H9 (cell line): ENCODE measurements at places on chromosomes 11 and 22. TPM values are rescaled to one million over a fixed set of nuclear protein-coding genes. Genes with fewer than 3 reads are reported as not detected.

DNA sequence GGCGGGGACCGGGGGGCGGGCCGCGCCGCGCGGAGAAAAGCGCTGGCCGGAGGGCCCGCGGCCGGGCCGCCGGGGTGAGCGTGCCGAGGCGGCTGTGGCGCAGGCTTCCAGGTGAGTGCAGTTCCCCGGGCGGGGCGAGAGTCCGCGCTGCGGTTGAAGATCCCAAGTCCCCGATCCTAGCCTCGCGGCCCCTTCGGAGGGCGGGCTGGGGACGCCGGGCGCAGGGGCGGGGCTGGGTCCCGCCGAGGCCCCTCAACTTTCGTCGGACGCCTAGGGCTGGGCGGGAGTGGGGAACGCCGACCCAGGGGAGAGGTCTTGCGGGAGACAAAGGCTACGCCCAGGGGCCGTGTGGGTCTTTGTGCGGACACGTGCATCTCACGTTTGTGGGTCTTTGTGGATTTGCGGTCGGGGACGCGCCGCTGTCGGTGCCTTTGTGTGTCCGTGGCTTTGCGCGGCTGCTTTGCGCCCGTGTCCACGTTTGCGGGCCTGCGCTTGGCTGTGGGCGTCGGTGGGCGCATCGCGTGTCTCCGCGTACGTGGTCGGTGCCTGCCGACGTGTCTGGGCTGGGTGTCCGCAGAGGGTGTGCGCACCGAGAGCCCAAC, at the start of gene TSKU:
Gene TSKU, plus strand, starts transcription at position 63 of the 602 bp plus-strand sequence. CDS start 12,261 bp downstream, outside the sequence.
- peaks cover 20% of the 10 kb centered on the region; the same call in 1 of the 2 replicates for H3K4me1 ChIP-seq
- H3K27me3 ChIP-seq = no peaks in the 10 kb centered on the region
- peak within 1 kb of the TSS; percentile 80 for H3K4me3 ChIP-seq
- no peak within 1 kb of the TSS for H3K27ac ChIP-seq
- peak; percentile 81 for DNase-seq

DNA sequence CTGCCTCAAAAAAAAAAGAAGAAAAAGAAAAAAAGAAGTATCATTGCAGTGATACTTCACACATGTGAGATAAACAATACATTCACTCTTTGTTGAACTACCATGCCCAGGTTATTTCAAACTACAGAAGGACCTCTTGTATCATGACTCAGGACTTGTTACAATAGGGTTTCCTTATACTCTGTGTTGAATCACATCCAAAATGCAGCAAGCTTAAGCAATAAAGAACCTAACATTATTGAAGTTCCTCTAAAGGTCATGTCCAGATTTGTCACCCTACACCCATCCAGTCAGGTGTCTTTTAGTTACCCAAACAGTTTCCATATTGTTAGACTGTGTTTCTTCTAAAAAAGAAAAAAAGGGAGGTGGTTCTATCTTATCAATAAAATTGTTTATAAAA, 26.9 kb upstream of the ALKBH3 start:
- H3K4me3 ChIP-seq = no peak overlapping the region
- no peaks in the 10 kb centered on the region for H3K4me1 ChIP-seq
- H3K36me3 ChIP-seq = peaks cover 23% of the 10 kb centered on the region
- no peaks in the 10 kb centered on the region for H3K27me3 ChIP-seq
- DNase-seq = no peak

DNA sequence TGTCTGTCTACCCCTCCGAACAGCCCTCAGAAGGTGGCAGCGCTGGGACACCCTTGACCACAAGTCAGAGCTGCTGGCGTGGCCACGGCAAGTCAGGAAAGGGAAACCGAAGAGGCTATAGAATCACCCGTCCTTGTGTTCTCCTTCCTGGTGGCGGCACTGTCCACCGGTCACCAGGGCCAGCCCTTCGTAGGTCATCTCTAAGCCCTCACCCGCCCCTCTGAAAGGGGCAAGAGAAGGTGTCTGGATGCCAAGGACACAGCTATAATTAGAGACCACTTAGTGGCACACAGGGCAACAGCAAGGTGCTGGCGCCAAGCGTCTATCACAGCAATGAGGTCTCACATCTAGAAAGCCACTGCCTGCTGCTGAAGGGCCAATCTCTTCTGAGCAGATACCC, 320.9 kb downstream of the SHANK2 start:
- H3K36me3 ChIP-seq = peaks cover 18% of the 10 kb centered on the region
- no peak overlapping the region for H3K4me3 ChIP-seq
- no peak for DNase-seq
- H3K4me1 ChIP-seq = no peaks in the 10 kb centered on the region; the same call in 1 of the 2 replicates

DNA sequence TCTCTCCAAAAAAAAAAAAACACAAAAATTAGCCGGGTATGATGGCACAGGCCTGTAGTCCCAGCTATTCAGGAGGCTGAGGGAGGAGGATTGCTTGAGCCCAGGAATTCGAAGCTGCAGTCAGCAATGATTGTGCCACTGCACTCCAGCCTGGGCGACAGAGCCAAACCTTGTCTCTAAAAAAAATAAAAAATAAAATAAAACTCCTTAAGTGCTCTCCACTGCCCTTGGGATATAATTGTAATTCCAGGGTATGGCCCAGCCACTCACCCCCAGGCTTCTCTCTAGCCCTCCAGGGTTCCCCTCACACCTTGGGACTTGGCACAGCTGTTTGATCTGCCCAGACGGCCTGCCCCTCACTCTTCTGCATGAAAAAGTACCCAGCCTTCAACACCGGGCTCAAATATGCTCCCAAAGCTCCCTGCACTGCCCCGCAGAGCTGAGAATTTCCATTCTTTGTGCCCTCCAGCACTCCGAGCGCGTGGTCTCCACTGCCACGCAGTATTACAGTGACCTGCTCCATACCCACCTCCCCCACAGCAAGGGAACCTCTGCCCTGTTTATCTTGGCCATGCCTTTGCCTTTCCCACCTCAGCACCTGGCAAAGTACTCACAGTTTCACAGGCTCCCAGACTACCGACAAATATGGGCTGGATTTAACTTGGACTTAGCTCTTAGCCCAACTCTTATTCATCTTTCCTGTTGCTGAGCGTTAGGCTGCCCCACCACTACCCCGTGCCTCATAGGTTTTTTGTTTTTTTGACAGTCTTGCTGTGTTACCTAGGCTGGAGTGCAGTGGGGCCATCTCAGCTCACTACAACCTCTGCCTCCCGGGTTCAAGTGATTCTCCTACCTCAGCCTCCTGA, 7.6 kb upstream of the FTH1 start:
- no peak overlapping the region for H3K4me3 ChIP-seq
- H3K27me3 ChIP-seq = no peaks in the 10 kb centered on the region
- H3K27ac ChIP-seq = no peak overlapping the region
- peaks cover 9% of the 10 kb centered on the region; the same call in 1 of the 2 replicates for H3K4me1 ChIP-seq
- no peak for DNase-seq

DNA sequence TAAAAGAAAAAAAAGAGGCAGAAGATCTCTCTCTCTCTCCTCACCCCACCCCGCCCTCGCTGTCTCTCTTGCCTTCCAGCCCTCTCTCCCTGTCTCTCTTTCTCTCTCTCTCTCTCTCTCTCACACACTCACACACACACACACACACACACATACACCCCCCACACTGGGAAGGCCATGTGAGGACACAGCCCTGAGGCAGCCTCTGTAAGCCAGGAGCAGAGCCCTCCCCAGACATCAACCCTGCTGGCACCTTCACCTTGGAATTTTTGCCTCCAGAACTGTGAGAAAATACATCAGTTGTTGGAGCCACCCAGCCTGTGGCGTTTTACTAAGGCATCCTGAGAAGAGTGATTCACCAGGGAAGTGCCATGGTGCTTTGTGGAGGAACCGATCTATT, 14.7 kb downstream of the APOL3 start:
- peaks cover 10% of the 10 kb centered on the region; the same call in 1 of the 2 replicates for H3K4me1 ChIP-seq
- H3K27me3 ChIP-seq = no peaks in the 10 kb centered on the region; the same call in 1 of the 2 replicates
- no peaks in the 10 kb centered on the region for H3K36me3 ChIP-seq
- no peak overlapping the region for H3K27ac ChIP-seq
- DNase-seq = no peak

GRCh38 chr11:18700375-18700774, 1.8 kb downstream of the TMEM86A start:
- H3K36me3 ChIP-seq = no peaks in the 10 kb centered on the region
- H3K27me3 ChIP-seq = no peaks in the 10 kb centered on the region; the same call in 1 of the 2 replicates
- DNase-seq = no peak

- no peaks in the 10 kb centered on the region for H3K27me3 ChIP-seq
- DNase-seq = no peak
- H3K4me3 ChIP-seq = no peak overlapping the region
These were observed 29.8 kb upstream of the P2RY2 start for GRCh38 chr11:73188301-73188700.

DNA sequence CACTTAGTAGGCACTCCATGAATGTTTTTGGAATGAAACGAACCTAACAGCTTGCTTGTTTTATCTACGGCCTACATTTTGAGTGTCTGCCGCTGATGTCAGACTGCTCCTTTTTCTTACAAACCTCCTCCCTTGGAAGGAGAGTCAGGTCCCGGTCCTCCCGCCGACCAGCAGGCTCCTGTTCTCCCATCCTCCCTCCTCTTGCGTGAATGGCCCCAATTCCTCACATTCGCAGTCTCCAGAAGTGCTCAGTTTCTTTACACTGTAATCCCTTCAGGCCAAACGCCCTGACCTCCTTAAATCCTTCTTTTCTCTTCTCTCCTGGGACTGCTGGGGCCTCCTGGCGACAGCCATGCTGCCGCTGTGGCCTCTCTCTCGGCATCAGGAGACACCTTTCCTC, 82.6 kb upstream of the CSNK2A3 start:
- no peaks in the 10 kb centered on the region for H3K27me3 ChIP-seq
- H3K4me3 ChIP-seq = no peak overlapping the region
- no peak overlapping the region for H3K27ac ChIP-seq
- no peak for DNase-seq
- H3K4me1 ChIP-seq = no peaks in the 10 kb centered on the region; the same call in 1 of the 2 replicates
- no peaks in the 10 kb centered on the region; the same call in 2 of the 3 replicates for H3K36me3 ChIP-seq

- H3K36me3 ChIP-seq = no peaks in the 10 kb centered on the region
- peak; percentile 64 for DNase-seq
- H3K4me3 ChIP-seq = no peak overlapping the region
- H3K4me1 ChIP-seq = no peaks in the 10 kb centered on the region; the same call in 1 of the 2 replicates
- H3K27me3 ChIP-seq = peaks cover 3% of the 10 kb centered on the region; the same call in 1 of the 2 replicates
- H3K27ac ChIP-seq = no peak overlapping the region
These were observed 20.0 kb upstream of the LMO1 start for GRCh38 chr11:8283465-8284230.

- no peak for DNase-seq
- no peaks in the 10 kb centered on the region for H3K27me3 ChIP-seq
- H3K36me3 ChIP-seq = peaks cover 3% of the 10 kb centered on the region; the same call in 1 of the 3 replicates
- no peak overlapping the region for H3K4me3 ChIP-seq
- no peaks in the 10 kb centered on the region; the same call in 1 of the 2 replicates for H3K4me1 ChIP-seq
These were observed 110.0 kb downstream of the KIAA1671 start for GRCh38 chr22:25062386-25063085.

DNA sequence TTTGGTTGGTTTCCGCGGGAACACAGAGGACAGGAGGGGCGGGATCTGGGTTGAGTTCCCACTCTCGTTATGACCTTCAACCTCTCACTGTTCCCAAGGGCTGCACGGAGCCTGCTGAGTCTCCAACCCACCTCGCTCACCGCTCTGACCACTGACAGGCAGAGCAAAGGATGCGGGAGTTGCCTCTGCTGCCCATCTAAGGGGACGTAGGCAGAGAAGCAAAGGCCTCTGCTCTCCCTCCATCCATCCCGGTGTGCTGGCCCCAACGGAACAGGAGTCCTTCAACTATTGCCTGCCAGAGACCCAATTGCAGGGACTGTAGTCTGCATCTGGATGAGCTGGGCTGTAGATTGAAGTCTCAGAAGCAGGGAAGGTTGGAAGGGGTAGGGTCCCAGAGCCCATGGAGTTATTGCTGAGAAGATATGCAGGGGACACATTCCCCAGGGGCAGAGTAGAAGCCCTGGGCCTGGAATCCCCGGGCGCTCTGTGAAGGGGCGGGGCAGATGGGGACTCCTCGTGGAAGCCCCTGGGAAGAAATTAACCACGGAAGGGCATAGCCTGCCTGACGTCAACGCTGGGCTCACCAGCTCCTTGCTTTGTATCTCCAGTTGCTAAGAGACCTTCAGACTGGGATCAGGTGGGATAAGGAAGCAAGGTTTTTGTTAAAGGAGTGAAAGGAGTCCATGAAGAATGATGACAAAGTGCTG, 12.7 kb upstream of the FXYD2 start:
- no peak overlapping the region for H3K27ac ChIP-seq
- DNase-seq = peak; percentile 23
- no peak overlapping the region for H3K4me3 ChIP-seq
- no peaks in the 10 kb centered on the region for H3K27me3 ChIP-seq

- H3K4me3 ChIP-seq = peak overlapping the region; percentile 47
- DNase-seq = no peak
- peaks cover 17% of the 10 kb centered on the region; the same call in 1 of the 2 replicates for H3K27me3 ChIP-seq
- H3K36me3 ChIP-seq = peaks cover 17% of the 10 kb centered on the region
- H3K4me1 ChIP-seq = no peaks in the 10 kb centered on the region
These were observed 1.4 kb downstream of the CELSR1 start for GRCh38 chr22:46535876-46536536.

DNA sequence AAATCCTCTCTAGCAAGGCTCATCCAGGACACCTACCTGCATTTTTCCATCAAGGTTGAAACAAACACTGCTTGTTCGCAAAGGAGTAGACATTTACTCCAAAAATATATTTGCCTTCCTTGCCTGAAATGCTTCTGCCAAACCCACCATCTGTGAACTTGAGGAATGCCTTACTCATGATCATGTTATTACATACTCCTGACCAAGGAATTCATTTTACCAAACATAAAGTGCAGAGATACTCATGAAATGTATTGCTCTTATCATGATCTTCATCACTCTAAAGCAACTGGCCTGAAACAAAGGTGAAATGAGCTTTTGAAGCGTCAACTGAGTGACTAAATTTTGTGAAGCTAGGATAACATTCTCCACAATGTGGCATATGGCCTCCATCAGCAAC, 243.1 kb upstream of the CCDC179 start:
- H3K4me1 ChIP-seq = no peaks in the 10 kb centered on the region
- no peaks in the 10 kb centered on the region for H3K27me3 ChIP-seq

- DNase-seq = no peak
- H3K4me3 ChIP-seq = no peak overlapping the region; the same call in 2 of the 3 replicates
- H3K27ac ChIP-seq = no peak overlapping the region
- H3K4me1 ChIP-seq = peaks cover 15% of the 10 kb centered on the region; the same call in 1 of the 2 replicates
- no peaks in the 10 kb centered on the region; the same call in 1 of the 3 replicates for H3K36me3 ChIP-seq
These were observed 85.9 kb downstream of the BUD13 start for GRCh38 chr11:116686866-116687265.

DNA sequence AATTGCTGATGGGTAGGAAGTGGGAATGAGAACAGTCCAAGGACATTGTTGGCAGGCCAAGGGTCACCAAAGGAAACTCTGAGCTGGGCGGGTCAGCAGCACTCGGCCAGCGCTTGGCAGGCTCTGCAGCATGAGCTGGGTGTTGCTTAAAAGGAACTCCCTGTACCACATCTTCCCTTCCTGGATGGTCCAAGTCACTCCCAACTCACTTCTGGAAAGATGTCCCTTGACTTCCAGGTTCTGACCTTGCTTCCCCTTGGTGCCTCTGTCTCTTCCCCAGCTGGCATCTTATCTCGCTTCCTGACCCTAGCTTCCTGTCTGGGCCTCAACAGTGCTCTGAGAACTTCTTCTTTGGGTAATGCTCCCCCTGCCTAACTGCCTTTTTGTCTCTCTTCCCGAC, 24.8 kb upstream of the SWAP70 start:
- no peaks in the 10 kb centered on the region for H3K4me1 ChIP-seq
- H3K36me3 ChIP-seq = no peaks in the 10 kb centered on the region
- H3K27ac ChIP-seq = no peak overlapping the region
- H3K4me3 ChIP-seq = no peak overlapping the region
- H3K27me3 ChIP-seq = no peaks in the 10 kb centered on the region
- DNase-seq = no peak

- no peak overlapping the region for H3K27ac ChIP-seq
- H3K4me3 ChIP-seq = no peak overlapping the region
- no peaks in the 10 kb centered on the region; the same call in 1 of the 2 replicates for H3K27me3 ChIP-seq
- no peaks in the 10 kb centered on the region for H3K36me3 ChIP-seq
- no peak for DNase-seq
- no peaks in the 10 kb centered on the region for H3K4me1 ChIP-seq
These were observed 11.7 kb upstream of the GCAT start for GRCh38 chr22:37796079-37796478.

The FLRT1 gene
- 0.24 and 0.31 TPM in 2 replicates for total RNA-seq

The SMTNL1 gene
- 0.18 TPM in 1 of 2 replicates, not detected in the other for total RNA-seq

The OR52H1 gene
- total RNA-seq = not detected in 2 replicates

The TMEM184B gene
- 51.7 and 58.5 TPM in 2 replicates for total RNA-seq

The SYT8 gene
- total RNA-seq = not detected in 2 replicates
